Choroid plexus epithelial cell (primary cell): ENCODE measurements at places on chromosomes 1 and 21.

- no peak for DNase-seq
These were observed at the start of gene PYHIN1 for GRCh38 chr1:158931055-158931737. TSS of gene PYHIN1 (plus strand) at chr1:158931552. CDS start at chr1:158936911, 5,359 bp downstream.

DNA sequence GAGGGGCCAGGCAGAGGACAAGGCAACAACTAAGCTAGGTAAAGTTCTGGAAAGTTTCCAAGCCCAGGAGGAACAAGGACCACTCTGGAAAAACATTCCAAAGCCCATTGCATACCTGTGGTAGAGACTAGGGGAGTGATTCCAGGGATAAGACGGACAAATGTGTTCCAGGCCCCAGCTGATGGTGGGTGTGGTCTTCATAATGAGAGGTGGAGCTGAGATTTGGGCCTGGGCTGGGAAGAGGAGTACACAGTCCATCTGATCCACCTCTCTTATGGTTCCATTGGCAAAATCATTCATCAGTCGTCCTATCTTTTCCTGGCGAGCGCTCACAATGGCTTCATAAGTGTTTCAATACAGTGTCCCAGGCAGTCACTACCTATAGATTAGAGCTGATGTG lies 4.5 kb downstream of the KLHDC7A start:
- DNase-seq: no peak

- peak; percentile 25 for DNase-seq
These were observed 20.4 kb downstream of the PRPF38A start for GRCh38 chr1:52424813-52425212.

DNA sequence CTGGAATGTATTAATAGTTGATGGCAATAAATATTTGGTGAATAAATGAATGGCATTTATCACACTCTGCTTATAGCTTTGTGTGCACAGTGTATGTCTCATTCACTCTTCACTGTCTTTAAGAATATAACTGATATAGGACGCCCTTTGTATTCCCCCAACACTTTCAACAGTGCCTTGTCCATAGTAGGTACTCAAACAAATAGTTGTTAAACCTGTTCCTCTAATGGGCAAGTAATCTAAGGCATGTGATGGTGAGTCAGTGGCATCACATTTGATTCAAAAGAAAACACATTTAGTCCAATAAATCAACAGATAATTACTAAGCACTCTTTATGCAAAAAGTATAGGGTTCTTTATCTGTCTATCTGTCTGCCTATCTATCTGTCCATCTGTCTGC lies 11.2 kb upstream of the RXRG start:
- DNase-seq: no peak

- DNase-seq: no peak
These were observed 8.6 kb upstream of the ACTRT2 start for GRCh38 chr1:3012456-3013291.

- DNase-seq: no peak
These were observed 2.0 kb downstream of the KRTAP10-9 start for GRCh38 chr21:44628707-44629391.

GRCh38 chr1:167929725-167930124 lies 6.8 kb upstream of the DCAF6 start:
- DNase-seq: no peak

GRCh38 chr1:168894397-168894903 lies 165.4 kb upstream of the DPT start:
- no peak for DNase-seq

- DNase-seq: peak; percentile 33
These were observed 5.4 kb downstream of the HMGN2 start for GRCh38 chr1:26477446-26478152.

DNA sequence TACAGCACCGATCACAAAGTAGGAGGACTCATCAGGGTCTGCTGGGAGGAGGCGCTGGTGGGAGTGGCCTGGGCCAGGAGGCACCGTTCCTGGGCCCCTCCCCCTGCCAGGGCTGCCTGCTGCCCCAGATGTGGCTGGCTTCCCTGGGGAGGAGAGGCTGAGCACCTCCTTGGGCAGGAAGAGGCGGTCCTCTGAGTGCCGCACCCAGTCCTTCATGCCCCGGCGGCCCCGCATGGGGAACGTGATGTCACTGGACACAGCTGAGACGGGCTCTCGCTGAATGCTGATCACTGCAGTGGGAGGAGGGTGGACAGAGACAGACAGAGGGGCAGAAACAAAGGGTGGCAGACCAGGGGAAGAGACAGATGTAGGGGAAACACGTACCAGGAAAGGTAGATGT lies 24.8 kb downstream of the ADGRB2 start:
- no peak for DNase-seq

GRCh38 chr21:42586406-42586805 lies 67.0 kb upstream of the PDE9A start:
- DNase-seq: no peak
